ENCODE measurements at places on chromosomes 2 and 18. TPM values are rescaled to one million over a fixed set of nuclear protein-coding genes. Genes with fewer than 3 reads are reported as not detected.

The GRB14 gene
- 0.93 TPM for total RNA-seq

The EVA1A gene
- 3.8 TPM for total RNA-seq

The SMAD4 gene
- total RNA-seq: 148 TPM

The TRABD2A gene
- total RNA-seq: 0.84 TPM

The CD8B2 gene
- total RNA-seq: not detected

The LIMS3 gene
- 1.2 TPM for total RNA-seq

The IL1R1 gene
- not detected for total RNA-seq

The TSGA10 gene
- total RNA-seq: 7.9 TPM

The PRSS56 gene
- 52.4 TPM for total RNA-seq

The SPOPL gene
- total RNA-seq: 15.9 TPM

The SPATS2L gene
- 24.1 TPM for total RNA-seq

The CCDC74A gene
- total RNA-seq: 24.0 TPM

The TUBB8B gene
- total RNA-seq: not detected

The ATOH8 gene
- 6.9 TPM for total RNA-seq

The HOXD12 gene
- total RNA-seq: not detected

The COL6A3 gene
- total RNA-seq: 4.5 TPM

DNA sequence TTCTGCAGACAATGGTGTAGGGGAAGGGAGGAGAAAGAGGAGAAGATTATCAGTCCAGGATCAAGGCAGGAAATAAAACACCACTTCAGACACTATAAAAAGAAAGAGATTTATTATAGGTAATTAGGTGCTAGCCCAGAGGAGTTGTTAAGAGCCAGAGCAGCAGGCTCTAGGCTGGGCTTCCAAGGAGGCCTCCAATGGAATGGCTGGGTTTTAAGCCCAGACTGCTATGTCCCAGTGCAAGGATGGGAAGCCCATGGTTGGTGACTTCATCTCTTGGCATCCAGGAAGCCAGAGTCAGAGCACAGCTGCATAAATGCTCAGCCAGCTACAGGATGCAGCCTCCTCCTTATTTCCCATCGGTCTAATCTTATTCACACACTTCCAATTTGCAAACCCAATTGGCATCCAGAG lies 95.6 kb downstream of the LAMA3 start:
- H3K4me3 ChIP-seq: no peak overlapping the region
- H3K27me3 ChIP-seq: peaks cover 2% of the 10 kb centered on the region
- no peak for DNase-seq

GRCh38 chr18:57839942-57840381 lies 36.8 kb upstream of the ATP8B1 start:
- H3K27ac ChIP-seq: no peak overlapping the region
- no peaks in the 10 kb centered on the region for H3K4me1 ChIP-seq

- H3K4me1 ChIP-seq: no peaks in the 10 kb centered on the region
- H3K27me3 ChIP-seq: no peaks in the 10 kb centered on the region
- no peak overlapping the region for H3K4me3 ChIP-seq
- H3K27ac ChIP-seq: no peak overlapping the region
Measured at GRCh38 chr2:74066491-74067203, 81.1 kb downstream of the BOLA3 start.

GRCh38 chr18:39375066-39375465 lies 1809.5 kb upstream of the CELF4 start:
- peaks cover 14% of the 10 kb centered on the region for H3K36me3 ChIP-seq
- H3K27ac ChIP-seq: no peak overlapping the region
- peaks cover 4% of the 10 kb centered on the region for H3K4me1 ChIP-seq
- no peak for DNase-seq
- H3K4me3 ChIP-seq: no peak overlapping the region

DNA sequence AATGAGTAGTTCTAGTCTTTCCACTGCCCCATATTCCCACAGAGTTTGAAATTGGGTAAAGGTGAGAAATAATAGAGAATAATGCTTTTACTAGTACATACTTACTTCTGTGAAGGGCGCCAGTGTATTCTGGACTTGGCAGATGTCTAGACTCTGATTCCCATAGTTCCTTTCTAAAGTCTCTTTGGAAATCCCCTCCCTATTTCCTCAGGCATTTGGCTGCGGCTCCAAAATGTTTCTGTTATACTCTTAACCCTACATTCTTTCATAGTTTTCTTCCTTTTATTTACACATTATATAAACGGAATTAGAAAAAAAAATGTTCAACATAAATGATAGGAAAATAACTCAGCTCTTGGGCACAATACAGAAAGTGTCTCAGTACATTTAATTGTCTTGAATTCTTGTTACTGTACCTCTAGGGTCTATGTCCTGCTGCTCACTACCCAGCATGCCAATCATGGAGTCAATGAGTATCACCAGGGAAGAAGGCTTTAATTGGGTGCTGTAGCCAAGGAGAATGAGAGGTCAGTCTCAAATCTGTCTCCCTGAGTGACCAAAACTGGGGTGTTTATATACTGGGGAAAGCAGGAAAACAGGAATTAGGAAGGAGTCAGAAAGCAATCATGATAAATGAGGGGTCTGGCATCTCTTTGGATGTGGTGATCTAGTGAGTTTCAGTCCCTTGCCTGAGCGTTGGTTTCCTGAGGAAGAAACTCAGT lies 147.8 kb upstream of the MMADHC start:
- no peak overlapping the region for H3K27ac ChIP-seq
- peaks cover 5% of the 10 kb centered on the region for H3K36me3 ChIP-seq
- H3K4me1 ChIP-seq: peaks cover 11% of the 10 kb centered on the region
- no peaks in the 10 kb centered on the region for H3K27me3 ChIP-seq

GRCh38 chr18:70387027-70387426 lies 98.2 kb downstream of the SOCS6 start:
- no peak for DNase-seq
- no peaks in the 10 kb centered on the region for H3K27me3 ChIP-seq
- no peak overlapping the region for H3K27ac ChIP-seq
- H3K36me3 ChIP-seq: no peaks in the 10 kb centered on the region

DNA sequence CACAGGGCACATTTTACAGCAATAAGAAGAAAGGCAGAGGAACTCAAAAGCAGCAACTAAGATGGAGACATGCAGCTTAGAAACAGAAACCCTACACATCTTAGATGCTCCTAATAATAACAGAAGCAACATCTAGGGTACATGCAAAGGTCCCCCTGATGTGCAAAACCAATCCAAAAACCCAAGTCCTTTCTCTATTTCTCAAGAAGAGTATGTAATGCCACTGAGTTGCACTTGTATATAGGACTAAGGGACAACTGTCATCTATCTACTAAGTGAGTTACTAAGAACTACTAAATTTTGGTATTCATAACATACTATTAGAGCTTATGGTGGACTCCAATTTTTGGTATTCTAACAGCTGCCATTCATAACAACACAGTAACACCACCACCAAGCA lies 28.4 kb downstream of the HNRNPLL start:
- no peaks in the 10 kb centered on the region for H3K36me3 ChIP-seq
- H3K27me3 ChIP-seq: no peaks in the 10 kb centered on the region
- no peak for DNase-seq
- no peak overlapping the region for H3K4me3 ChIP-seq
- H3K4me1 ChIP-seq: no peaks in the 10 kb centered on the region

GRCh38 chr2:43333101-43333655 lies 106.8 kb upstream of the ZFP36L2 start:
- DNase-seq: no peak
- H3K36me3 ChIP-seq: no peaks in the 10 kb centered on the region
- peak overlapping the region; percentile 3 for H3K4me3 ChIP-seq
- no peaks in the 10 kb centered on the region for H3K27me3 ChIP-seq
- H3K4me1 ChIP-seq: peaks cover 35% of the 10 kb centered on the region
- peak overlapping the region; percentile 9 for H3K27ac ChIP-seq

DNA sequence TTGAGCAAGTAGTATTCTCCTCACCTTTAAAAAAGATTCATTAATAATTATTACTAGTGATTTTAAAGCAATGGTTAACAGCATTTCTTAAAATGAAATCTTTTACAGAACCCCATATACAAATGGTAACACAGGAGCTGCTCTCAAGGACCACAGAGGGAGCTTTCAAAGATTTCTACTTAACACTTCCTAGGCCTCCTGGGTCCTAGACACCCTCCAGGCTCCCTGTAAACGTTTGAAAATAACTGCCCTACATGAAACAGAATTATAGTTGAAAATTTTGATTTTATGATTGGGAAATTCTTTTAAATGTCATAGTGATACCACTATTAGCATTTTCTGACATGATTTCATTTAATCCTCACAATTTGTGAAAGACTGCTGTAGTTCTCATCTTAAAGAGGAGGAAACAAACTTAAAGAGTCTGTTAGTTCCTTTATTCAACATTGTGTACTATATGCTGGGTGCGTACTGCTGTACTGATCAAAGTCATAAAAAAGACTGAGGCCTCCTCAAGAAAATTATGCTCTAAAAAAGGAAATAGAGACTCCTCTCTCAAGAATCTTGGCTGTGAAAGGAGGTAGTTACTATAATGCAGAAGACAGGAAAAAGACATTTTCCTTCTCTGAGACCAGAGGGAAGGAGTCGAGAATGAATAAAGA lies 10.6 kb downstream of the CUL3 start:
- no peaks in the 10 kb centered on the region for H3K27me3 ChIP-seq
- H3K4me1 ChIP-seq: peaks cover 63% of the 10 kb centered on the region
- DNase-seq: no peak

- peak overlapping the region; percentile 16 for H3K27ac ChIP-seq
- no peaks in the 10 kb centered on the region for H3K27me3 ChIP-seq
- H3K4me3 ChIP-seq: no peak overlapping the region
- no peaks in the 10 kb centered on the region for H3K36me3 ChIP-seq
- DNase-seq: no peak
- H3K4me1 ChIP-seq: peaks cover 24% of the 10 kb centered on the region
Measured at GRCh38 chr18:32317651-32318050, 127.8 kb downstream of the MEP1B start.

DNA sequence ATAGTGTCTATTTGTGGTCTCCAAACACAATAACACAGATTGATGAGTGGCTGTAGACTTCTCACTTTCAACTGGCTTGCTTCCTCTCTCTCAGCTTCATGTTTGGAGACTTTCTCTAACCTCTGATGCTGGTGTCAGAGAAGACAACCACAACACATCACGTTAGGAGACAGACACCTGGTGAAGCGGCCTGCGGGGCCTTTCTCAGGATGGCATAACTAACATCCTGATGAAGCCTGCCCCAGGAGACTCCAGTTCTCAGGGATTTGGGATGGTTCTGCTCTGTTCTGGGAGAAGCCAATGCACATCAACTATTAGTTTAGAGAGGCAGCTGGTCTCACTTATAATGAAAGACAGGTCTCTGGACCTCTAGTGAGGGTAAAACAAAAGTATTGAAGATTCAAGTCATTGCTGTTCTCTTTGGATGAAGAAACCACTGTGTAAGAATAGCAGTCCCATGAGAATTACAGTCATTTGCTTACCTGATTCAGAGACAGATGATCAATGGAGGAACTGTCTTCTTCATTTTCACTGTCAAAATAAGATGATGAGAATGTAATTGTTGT lies 2.0 kb downstream of the IL1A start:
- H3K36me3 ChIP-seq: no peaks in the 10 kb centered on the region
- H3K27ac ChIP-seq: no peak overlapping the region
- no peak overlapping the region for H3K4me3 ChIP-seq

GRCh38 chr18:4755848-4756247 lies 300.7 kb upstream of the DLGAP1 start:
- no peak for DNase-seq
- H3K27ac ChIP-seq: peak overlapping the region; percentile 38
- H3K36me3 ChIP-seq: no peaks in the 10 kb centered on the region
- H3K4me3 ChIP-seq: no peak overlapping the region
- H3K27me3 ChIP-seq: no peaks in the 10 kb centered on the region
- peaks cover 14% of the 10 kb centered on the region for H3K4me1 ChIP-seq

DNA sequence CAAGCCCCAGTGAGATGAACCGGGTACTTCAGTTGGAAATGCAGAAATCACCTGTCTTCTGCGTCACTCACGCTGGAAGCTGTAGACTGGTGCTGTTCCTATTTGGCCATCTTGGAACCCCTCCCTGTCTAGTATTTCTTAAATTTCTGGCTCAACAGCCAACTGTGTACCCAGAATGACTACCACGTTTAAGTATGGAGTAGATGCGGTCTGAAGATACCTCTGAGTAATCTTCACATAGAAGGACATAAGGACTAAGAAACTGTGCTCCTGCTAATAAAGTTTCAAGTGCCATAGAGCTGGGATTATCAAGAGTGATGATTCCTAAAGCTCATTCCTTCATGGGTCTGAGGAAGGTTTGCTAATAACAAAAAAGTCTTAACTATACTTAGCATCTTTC lies 20.4 kb downstream of the TRAK2 start:
- H3K27ac ChIP-seq: no peak overlapping the region
- peaks cover 28% of the 10 kb centered on the region for H3K36me3 ChIP-seq
- H3K4me3 ChIP-seq: no peak overlapping the region
- peaks cover 18% of the 10 kb centered on the region for H3K4me1 ChIP-seq

DNA sequence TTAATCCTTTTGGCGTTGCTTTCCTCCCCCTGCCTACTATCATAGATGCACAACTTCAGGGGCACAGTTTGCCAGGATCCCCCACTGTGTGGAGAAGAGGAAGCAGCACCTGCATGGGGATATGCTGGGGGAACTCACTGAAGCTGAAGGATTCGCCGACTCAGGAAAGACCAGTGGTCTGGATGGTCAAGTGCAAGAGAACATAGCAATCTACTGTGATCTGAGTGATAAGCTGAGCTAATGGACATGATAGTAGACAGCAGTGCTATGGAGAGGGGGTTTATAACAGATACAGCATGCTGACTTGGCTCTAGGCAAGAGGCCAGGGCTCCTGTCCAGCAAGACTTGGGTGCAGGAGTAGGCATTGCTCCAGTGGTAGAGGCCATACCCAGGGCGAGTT lies 124.4 kb upstream of the NRP2 start:
- peaks cover 4% of the 10 kb centered on the region for H3K36me3 ChIP-seq
- peaks cover 17% of the 10 kb centered on the region for H3K4me1 ChIP-seq
- H3K27me3 ChIP-seq: no peaks in the 10 kb centered on the region
- DNase-seq: no peak
- no peak overlapping the region for H3K4me3 ChIP-seq

DNA sequence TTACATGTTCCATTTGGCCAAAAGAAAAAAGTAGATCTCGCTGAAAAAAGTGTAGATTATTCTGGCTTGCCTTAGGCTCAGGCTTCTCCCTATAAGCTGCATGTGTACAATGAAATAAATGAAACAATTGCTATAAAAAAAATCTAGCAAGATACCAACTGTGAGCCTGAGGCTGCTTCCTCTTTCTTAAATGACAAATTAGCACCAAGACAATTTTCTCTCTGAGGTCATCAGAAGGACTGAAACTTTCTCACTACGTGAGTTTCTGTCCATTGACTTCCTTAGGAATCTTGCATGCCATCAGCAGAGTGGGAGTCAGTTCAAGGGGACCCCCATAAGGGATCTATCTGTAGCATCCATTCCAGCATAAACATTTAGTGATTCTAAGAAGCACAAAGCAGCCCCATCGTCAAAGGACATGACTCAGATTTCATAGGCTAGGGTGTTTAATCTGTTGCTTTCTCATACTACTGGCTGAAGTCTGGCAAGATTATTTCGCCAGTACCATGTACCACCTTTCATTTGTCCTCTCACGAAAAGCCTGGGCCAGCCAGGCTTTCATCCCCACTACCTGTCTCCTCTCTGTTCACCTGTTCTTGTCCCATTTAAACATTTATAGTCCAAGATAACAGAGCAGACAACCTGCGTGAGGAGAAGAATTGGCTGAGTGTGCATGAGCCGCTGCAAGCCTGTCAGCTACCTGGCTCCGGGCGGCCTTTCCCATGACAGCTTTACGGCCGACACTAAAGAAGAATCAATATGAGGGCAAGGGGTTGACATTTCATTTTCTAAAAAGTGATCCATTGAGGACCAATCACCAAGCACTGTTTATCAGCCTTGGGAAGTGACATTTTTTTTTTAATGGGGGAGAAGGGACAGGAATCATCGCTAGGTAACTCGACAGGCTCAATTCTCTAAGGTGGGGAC lies 120.0 kb downstream of the EPHA4 start:
- peaks cover 21% of the 10 kb centered on the region for H3K36me3 ChIP-seq
- no peak overlapping the region for H3K4me3 ChIP-seq
- H3K27ac ChIP-seq: no peak overlapping the region
- H3K27me3 ChIP-seq: no peaks in the 10 kb centered on the region

GRCh38 chr2:157447031-157447430 lies 3.1 kb upstream of the CYTIP start:
- no peaks in the 10 kb centered on the region for H3K27me3 ChIP-seq
- no peaks in the 10 kb centered on the region for H3K36me3 ChIP-seq
- H3K27ac ChIP-seq: peak overlapping the region; percentile 86

Measured in neural crest cell (in vitro differentiated cells).